ENCODE measurements at places on chromosomes 16 and 17.

GRCh38 chr16:89779909-89780305 lies 36.5 kb downstream of the FANCA start:
- no peak for DNase-seq

GRCh38 chr17:12547831-12548230 lies 117.9 kb upstream of the MYOCD start:
- DNase-seq, result no peak

DNA sequence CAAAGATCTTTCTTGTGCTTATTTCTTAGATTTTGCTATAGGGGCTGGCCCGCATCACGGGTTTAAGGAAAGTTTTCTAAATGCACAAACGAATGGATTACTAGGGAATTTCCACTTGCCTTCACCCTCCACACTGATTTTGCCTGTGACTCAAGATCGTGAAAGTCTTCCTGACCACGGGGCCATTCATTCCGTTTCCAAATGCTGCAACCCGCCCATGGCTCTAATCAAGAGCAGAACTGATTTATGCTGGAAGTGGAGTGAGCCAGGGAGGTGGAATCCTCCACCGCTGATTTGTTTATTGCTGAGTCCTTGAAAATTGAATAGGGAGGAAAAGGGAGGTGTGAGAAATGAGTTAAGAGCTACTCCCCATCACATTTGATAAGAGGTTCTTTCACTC lies 52.4 kb downstream of the CA10 start:
- DNase-seq, result no peak

DNA sequence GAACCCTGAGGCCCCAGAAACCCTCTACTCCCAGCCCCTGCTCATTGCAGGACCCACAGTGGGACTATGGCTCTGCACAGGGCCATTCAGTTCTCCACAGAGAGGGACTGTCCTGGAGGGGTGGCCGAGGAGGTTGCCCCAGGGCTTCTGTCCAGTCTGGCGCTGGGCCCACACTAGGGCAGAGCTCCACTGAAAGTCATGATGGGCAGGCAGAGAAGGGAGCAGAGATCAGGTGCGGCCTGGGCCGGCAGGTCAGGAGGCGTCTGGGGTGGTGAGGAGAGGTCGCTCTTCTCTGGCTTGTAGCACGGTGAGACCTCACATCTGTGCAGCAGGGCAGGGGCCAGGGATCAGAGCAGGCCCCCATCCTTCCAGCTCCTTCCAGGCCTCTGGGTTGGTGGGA lies 13.0 kb upstream of the PIK3R6 start:
- no peak for DNase-seq

DNA sequence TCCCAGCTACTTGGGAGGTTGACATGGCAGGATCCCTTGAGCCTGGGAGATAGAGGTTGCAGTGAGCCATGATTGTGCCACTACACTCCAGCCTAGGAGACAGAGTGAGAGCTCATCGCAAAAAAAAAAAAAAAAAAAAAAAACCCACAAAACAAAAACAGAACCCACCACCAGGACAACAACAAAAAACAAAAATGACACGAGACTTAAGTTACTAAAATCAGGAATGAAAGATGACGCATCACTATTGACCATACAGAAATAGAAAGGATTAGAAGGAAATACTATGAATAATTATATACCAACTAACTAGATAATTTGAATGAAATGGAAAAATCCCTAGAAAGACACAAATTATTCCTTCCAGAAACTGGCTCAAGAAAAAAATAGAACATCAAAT lies 432.4 kb upstream of the PMFBP1 start:
- no peak for DNase-seq

- DNase-seq, result no peak
Observed at GRCh38 chr16:57530104-57530521, 6.3 kb downstream of the CCDC102A start.

- no peak for DNase-seq
Observed at GRCh38 chr17:72597354-72598087, 476.7 kb downstream of the SOX9 start.

DNA sequence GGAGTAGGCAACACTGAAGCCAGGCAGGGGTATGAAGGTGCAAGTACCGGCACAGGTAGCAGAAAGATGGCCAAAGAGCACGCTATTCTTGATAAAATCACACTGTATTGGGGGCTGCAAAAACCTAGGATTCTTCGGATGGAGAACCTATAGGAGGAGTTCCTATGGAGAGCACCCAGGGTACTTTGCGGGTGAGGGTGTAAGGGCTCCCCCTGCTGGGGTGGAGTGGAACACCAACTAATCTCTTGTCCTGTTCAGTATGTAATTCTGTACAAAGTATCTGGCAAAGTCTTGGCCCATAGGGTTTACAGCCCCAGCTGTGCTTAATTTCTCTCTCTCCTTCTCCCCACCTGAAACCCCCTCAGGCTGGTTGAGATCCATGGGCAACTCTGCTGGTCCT lies 393.1 kb upstream of the ASIC2 start:
- no peak for DNase-seq

GRCh38 chr16:57411362-57411976 lies 6.9 kb downstream of the CCL17 start:
- DNase-seq, result no peak

DNA sequence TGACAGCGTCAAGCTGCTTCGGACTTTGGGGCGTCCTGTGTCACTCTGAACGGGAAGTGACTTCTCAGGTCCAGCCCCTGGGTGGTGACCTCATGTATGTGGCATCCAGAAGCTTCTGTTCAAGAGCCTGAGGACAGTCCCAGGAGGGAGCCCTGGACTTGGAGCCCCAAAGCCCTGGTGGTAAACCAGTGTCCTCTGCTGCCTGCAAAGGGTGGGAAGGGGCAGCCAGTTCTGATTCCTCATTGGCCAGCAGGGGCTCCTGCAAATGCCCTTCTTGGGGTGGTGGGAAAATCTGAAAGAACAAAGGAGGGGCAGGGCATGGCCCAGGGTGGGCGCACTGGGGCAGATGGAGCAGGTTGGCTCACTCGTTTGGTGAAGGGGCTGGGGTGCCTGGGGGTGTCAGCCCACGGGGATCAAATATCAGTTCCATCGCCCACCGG lies 1.6 kb downstream of the OSGIN1 start:
- DNase-seq, result peak; percentile 65

- no peak for DNase-seq
Observed at GRCh38 chr17:16197276-16197675, 18.1 kb downstream of the NCOR1 start.

DNA sequence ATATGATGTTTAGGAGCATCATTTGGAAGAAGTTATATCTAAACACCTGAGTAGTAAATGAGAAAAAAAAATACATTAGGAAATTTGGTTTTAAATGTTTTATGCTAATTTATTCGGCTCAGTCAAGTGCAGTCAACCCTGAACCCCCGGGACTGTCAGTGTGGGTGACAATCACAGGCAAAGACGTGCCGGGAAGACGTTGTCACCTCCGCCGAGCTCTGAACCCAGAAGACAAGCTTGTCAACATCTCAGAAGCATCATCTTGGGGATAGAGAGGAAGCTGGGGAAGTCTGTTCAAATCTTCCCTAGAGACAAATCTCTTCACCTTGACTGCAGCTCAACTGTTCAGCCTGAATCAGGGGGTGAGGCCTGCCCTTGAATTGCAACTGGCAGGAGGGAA lies 159.7 kb downstream of the RBFOX3 start:
- DNase-seq, result no peak

DNA sequence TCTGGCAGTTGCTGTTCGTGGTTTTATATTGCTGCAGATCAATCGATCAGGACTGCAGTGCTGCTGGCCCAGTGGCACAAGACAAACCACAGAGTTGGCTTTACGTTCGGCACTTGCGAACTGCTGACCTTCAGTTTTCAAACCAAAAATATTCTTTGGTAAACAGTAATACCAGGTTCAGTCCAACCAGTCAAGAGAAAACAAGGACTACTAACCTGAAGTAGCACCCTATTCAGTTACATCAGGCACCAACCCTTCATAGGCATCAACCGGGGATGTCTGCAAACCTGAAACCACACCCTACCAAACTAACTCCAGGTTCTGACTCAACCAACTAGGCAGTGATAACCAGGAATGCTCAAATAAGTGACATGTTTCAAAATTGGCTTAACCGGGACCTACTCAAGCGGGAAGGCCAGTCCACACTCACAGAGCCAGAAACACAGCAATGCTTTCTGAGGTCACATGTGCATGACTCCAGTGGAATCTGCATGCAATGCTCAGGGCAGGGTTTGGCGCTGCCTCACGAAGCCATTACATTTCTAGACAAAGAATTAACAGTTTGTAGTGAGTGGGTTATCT lies 91.1 kb downstream of the SMG6 start:
- DNase-seq, result no peak

GRCh38 chr17:69560987-69561441 lies 146.5 kb downstream of the MAP2K6 start:
- DNase-seq, result no peak

DNA sequence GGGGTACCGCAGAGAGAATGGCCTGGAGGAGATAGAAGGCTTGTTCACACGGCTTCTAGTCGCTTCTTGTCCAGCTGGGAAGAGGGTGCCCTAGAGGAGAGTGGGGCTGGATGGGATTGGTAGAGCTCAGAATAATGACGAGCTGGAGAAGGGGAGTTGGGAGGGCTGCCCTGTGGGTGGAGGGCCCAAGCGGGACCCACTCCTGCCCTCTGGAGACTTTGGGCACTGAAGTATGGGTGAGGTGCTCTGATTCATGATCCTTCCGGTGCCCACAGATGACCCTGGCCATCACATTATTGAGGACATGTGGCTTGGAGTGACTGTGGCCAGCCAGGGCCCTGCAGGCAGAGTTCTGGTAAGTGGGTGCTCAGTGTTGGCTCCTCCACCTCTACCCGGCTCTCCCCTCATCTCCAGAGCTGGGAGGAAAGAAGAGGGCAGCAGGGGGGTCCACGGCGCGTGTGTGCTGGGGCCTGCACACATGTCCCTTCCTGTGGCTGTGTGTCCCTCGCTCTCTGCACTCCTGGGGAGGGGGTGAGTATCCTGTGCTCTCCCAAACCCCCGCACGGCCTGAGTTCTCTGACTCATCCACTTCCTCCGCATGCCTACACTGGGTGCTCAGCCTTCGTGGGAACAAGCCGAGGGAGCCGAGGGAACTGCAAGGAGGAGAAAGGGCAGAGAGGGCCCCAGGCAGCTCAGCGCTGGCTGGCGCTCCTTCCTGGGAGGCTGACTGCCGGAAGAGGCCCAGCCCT lies 8.5 kb downstream of the ITGA3 start:
- DNase-seq, result no peak

DNA sequence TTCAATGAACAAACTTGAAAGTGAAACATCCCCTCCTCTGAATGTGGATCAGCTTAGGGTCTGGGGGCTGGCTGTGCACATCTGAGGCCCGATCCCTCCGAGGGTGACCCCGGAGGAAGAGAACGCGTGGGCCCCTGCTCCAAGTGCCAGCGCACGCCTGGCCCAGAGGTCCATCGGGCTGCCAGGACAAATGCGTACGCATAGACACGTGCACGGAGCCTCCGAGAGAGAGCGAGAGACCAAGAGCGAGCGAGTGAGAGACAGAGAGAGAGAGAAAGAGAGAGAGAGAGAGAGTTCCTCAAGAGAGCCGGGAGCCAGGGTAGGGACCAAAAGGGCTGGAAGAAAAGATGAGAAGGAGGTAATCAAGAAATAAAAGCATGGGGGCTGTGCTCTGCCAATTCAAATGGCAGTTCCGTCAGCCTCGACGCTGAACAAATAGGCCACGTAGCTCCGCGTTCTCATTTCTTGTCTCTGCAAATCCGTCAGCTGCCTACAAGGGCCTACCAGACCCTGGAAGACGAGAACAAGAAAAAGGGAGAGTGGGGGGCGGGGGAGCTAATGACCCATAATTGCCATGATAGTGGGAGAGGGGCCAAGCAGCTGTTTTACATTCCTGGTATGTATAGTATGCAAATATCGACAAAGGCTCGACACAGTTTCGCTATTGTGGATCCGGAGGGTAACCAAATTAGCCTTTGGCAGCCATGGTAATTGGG lies 435.3 kb upstream of the ZFHX3 start:
- no peak for DNase-seq

GRCh38 chr16:52174168-52174567 lies 372.8 kb downstream of the TOX3 start:
- no peak for DNase-seq

DNA sequence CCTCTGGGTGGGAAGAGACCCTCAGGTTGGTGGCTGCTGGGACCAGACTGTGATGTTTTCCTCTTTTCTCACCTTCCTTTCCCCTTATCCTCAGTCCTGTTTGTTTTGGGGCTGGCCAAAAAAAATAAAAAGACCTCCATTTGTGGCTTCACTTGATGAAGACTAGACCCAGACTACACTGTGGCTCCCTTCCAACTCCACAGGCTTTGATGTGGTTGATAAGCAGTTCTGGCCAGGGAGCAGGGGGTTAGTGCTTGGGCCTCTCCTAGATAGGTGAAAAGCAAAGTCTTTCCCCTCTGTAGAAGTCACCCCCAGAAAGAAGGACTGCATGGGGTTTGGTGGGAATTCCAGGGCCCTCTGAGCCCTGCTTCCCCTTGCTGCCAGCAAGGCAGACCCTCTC lies 11.2 kb upstream of the ADAM11 start:
- DNase-seq, result no peak

DNA sequence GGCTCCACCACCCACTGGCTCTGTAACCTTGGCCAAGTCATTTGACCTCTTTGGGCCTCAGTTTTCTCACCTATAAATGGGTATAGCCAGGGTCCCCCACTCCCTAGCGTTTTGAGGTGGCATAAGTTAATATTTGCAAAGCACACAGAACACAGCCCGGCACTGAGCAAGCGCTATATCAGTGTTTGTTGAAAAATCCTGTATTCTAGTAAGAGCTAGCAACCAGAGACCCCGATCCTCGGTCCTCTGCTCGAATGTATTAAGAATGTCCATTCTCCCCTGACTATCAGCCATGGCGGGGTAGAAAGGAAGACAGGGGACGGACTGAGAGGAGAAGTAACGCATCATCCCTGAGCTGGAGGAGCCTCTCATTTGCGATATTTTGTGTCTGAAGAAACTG lies 131.2 kb downstream of the IRF8 start:
- no peak for DNase-seq

GRCh38 chr17:83190004-83190385 lies 110.6 kb downstream of the METRNL start:
- DNase-seq, result no peak

DNA sequence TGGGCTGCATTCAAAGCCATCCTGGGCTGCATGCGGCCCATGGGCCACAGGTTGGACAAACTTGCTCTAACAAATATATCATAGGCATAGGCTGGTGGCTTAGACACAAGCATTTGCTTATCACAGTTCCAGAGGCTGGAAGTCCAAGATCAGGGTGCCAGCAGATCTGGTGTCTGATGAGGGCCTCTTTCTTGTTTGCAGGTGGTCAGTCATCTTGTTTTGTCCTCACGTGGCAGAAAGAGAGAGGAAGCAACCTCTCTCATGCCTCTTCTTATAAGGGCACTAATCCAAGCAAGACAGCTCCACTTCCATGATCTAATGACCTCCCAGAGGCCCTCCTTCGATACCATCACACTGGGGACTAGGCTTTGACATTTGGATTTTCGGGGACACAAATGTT lies 238.7 kb upstream of the TNRC6C start:
- no peak for DNase-seq

- DNase-seq, result no peak
Observed at GRCh38 chr16:2770057-2770951, 6.8 kb downstream of the ELOB start.

- DNase-seq, result no peak
Observed at GRCh38 chr16:19102187-19102872, 11.4 kb upstream of the ITPRIPL2 start.
